Lower lobe of right lung (tissue), 2 donors: ENCODE measurements at places on chromosomes 5 and 9. TPM values are rescaled to one million over a fixed set of nuclear protein-coding genes. Genes with fewer than 3 reads are reported as not detected.

GPR150 gene
- 0.18 TPM for total RNA-seq

DIRAS2 gene
- not detected for total RNA-seq

BARHL1 gene
- not detected for total RNA-seq

FCN2 gene
- not detected for total RNA-seq

SLC25A25 gene
- total RNA-seq: 27.3 TPM

FAM13B gene
- total RNA-seq: 42.9 TPM

SLC36A3 gene
- not detected for total RNA-seq

TMEM171 gene
- total RNA-seq: not detected

SSBP2 gene
- 41.1 TPM for total RNA-seq

SEC16A gene
- total RNA-seq: 66.5 TPM

CCNJL gene
- 15.5 TPM for total RNA-seq

DNA sequence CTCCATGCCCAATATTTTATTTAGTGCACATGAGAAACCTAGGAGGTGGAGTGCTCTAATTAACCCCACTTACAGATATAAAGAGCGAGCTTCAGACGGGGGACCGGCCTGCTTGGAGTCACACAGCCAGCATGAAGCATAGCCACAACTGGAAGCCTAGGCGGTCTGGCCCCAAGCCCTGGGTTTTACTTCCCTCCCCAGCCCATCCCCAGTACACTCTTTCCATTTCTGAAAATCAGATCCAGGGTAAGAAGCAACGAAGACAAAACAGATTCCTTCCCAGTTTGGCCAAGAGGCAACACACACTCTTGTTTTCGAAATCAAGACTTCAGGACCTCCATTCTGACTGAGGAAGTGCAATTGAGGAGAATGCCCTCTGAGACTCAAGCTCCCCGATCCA, 27.1 kb downstream of the KCNMB1 start:
- DNase-seq: no peak

DNA sequence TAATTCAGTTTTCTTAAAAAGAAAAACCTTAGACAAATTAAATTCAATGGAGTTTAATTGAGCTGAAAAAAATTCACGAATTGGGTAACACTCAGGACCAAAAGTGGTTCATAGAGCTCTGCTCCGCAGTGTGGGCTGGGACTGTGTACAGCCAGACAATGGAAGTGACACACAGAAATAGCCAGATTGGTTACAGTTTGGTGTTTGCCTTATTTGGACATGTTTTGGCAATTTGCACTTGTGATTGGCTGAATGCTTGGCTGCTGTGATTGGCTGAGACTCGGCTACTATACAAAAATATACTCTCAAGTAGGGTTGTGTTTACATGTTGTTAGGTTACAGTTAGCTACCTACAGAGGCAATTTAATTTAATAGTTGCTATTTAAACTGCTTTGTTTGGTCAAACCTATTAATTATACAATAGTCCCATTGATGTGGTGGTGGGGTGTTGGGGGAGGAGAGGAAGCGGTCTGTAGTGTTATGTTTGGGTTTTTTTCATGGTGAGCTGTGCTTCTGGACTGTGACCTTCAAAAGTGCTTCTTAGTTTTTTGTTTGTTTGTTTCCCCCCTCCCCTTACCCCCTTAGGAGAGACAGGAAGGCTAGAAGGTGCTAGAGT, 95.2 kb downstream of the CNTLN start:
- DNase-seq: no peak

- DNase-seq: no peak
Observed at GRCh38 chr5:179599100-179599499, 24.4 kb downstream of the HNRNPH1 start.

- DNase-seq: no peak
Observed at GRCh38 chr9:132708769-132709430, 38.6 kb downstream of the GTF3C4 start.

DNA sequence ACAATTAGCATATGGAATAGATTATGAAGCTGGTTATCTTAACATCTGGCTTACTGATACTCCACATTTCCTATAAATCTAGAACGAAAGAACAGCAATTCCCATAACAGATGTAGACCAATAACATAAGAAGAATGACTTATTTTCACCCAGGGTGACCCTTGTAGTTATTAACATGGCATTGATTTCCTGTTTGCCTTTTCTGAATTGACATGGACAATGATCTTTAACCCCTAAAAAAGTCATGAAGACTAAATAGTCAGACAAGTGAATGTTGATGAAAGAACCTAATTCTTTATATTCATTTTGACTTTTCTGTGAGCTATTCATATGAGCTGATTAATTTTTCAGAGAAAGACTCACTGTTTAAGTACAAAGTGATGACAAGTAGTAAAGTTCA, 175.3 kb upstream of the CD180 start:
- no peak for DNase-seq

- peak; percentile 81 for DNase-seq
Observed at GRCh38 chr9:136095070-136096058, at the start of gene NACC2. TSS of gene NACC2 (minus strand) at chr9:136095289. CDS start at chr9:136050521, 44,768 bp downstream.

- no peak for DNase-seq
Observed at GRCh38 chr9:134061019-134061687, 6.7 kb downstream of the BRD3 start.

GRCh38 chr9:20212806-20213205, 409.5 kb downstream of the MLLT3 start:
- DNase-seq: no peak

- no peak for DNase-seq
Observed at GRCh38 chr5:73625372-73625943, 538 bp upstream of the ARHGEF28 start.

DNA sequence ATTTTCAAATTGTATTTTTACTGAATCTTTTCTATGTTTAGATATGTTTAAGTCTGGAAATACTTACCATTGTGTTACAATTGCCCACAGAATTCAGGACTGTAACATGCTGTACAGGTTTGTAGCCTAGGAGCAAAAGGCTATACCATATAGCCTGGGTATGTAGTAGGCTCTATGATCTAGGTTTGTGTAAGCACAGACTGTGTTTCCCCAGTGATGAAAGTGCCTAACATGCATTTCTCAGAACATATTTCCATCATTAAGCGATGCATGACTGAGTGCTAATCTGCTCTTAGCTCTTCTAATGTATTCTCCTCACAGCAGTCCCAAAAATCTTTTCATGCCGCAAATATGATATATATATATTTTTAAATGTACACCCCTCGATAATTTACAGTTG, 166.7 kb upstream of the PPP2R2B start:
- DNase-seq: no peak

GRCh38 chr5:67879620-67880510, 335.7 kb upstream of the PIK3R1 start:
- no peak for DNase-seq

DNA sequence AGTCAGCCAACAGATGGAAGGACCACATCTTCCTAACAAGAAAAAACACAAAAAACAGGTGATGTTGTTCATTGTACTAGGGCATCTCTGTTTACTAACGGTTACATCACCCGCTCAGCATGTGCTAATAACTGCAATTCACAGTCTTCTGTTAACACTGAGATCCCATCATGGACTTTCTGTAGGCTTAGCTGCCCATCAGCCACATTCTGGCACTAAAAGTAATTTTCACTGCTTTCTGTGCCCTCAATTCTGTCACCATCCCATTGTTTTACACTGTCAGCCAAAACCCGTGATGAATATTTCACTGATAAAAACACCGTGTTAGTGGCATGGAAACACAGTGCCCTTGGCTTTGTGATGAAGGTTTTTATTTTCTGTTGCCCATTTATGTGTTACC, 64.6 kb downstream of the CAST start:
- no peak for DNase-seq

DNA sequence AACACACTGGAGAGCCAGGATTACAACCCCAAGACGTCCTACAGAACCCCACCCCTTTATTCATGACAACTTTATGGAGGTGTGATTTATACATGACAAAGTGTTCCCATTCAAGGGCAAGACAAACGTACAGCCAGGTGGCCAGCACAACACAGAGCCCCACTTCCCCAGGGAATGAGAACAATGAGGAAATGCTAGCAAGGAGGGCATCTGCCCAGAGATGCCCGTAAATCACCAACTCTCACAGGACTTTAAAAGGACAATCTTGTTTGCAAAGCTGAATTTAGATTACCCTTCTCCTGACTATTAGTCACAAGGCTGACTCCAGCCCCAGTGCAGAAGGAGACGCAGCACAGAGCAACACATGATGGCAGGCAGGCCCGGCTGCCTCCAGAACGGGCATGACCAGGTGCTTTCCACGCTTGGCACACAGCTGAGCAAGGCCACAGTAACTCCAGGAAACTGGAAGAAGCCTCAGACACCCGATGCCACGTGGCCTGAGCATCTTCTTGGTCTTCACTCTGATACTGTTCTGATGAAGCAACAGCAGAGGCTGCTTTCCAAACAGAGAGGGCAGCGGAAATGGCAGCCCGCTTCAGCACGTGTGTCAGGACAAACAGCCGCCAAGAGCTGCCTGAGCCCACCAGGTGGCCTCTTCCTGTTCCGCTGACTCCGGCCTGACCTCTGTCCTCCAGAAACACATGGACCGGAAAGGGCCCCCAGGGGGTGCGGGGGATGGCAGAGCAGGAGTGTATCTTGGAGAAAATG, 51.4 kb downstream of the ROR2 start:
- no peak for DNase-seq

- no peak for DNase-seq
Observed at GRCh38 chr5:169895926-169896325, 84.4 kb downstream of the INSYN2B start.

GRCh38 chr5:102975457-102976182, 144.3 kb downstream of the GIN1 start:
- DNase-seq: no peak

- no peak for DNase-seq
Observed at GRCh38 chr5:56175488-56175887, 57.6 kb downstream of the ANKRD55 start.

DNA sequence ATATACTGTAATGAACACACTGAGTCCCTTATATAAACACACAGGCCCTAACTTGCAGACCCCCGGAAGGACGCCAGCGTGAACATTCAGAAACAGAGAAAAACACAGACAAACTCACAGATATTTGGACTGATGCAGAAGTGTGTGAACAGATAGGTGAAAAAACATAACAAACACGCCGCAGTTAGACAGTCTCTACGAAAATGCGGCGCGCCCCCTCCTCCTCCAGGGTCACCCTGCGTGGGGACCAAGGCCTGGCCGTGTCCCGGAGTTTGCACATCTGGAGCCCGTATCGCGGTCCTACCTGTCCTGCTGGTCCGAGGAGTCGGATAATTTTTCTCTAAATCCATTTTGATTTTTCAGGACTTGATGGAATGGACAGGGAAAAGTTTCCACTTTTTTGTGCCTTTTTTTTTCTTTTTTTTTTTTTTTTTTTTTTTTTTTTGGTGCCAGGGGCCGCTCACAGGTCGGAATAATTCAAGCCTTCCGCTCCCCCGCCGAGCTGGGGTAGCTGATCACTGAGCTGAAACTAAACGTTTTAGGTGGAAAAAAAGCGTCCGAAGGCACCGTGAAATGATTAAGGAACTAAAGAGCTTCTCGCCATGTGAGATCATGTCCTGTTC, at the start of gene PAX5:
TSS of gene PAX5 (minus strand) at position 587 of the 623 bp plus-strand sequence. CDS start at position 350, 237 bp downstream.
- no peak for DNase-seq

- DNase-seq: no peak
Observed at GRCh38 chr9:4706971-4707622, 27.7 kb downstream of the CDC37L1 start.

DNA sequence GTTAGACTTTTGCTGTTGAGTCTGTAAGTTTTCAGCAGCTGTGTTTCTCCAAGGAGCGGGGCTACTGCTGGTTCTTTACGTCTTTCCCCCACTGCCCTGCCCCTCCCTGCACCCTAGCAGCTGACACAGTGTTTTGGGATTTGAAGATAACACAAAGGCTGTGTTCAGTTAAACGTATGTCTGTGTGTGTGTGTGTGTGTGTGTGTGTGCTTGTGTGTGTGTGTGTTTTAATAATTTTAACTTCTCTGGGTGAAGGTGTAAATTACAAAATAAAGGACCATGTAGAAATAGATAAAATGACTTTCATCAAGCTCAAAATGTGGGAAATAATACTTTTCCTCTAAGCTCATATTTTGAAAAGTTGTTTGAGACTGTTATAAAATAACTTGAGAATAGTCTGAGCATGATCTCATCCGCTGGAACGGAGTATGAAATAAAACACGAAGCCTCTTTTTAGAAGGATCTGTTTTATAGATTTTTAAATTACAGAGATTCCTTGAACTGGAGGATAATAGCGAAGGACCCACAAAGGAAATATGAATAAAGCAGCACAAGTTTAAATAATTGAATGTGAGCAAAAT, 10.9 kb downstream of the ABL1 start:
- DNase-seq: no peak

DNA sequence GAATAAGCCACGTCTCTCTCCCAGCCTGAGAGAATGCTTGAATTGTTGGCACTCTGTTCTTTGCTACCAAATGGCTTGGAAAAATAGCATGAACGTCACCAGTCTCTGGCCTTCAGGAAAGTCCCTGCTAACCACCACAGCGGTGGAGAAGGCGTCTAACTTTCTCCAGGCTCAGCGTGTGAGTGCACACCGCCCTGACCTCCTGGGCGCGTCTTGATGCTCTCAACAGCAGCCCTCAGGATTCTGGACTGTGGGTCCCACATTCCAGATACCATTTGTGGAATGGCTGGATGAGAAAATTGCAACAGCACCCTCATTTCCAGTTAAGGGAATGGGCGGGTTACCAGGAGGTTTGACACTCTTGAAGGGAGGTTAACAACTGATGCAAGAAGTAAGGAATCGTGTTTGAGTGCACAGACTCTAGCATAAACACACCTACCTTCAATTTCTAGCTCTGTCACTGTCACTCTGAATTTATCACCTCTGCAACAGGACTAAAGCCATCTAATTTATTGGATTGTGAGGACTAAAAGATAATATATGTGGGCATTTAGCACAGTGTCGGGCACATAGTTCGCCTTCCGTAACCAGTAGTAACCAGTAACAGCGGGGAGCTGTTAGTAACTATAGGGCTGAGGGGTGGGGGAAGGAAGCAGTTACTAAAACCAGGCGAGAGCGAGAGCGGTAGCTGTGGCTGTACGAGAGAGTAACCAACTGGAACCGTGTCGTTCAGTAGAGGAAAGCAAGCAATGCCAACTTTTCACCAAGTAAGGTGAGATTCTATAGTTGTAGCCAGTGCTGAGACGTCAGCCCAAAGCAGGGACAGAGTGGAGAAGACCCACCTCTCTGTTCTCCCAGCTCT, 807 bp upstream of the PLGRKT start:
- no peak for DNase-seq

DNA sequence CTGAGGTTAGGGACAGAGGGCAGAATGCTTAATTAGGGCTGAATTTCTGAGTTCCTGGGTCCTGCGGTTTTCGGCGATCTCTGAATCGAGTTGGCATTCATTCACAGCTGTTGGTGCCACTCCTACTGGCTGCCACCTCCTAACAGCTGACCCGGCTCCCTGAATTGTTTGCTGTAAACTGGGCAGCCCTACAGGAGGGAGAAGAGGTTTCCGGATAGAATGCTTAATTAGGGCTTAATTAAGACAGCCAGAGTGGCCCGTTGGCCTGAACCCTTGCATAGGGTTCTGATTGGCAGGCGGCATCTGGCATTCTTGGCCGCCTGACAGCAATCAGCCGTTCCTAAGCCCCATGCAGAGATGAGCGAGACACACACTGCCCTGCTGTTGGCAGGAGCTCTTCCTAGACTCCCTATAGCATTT, 25.7 kb downstream of the FRMPD1 start:
- no peak for DNase-seq
